ENCODE measurements at places on chromosomes 6 and 20.
A peak's percentile ranks its signal among the peaks of the same experiment; 100 is the strongest.

GRCh38 chr20:16701296-16701695 is 28.5 kb upstream of the SNRPB2 start:
- DNase-seq: peak; percentile 79

- DNase-seq: no peak
Measured at GRCh38 chr6:56378507-56378906, 131.1 kb upstream of the COL21A1 start.

- DNase-seq: peak; percentile 69
Measured at GRCh38 chr6:160519603-160520042, 144.5 kb downstream of the LPA start.

GRCh38 chr20:24938498-24938897 is 10.6 kb upstream of the CST7 start:
- no peak for DNase-seq

DNA sequence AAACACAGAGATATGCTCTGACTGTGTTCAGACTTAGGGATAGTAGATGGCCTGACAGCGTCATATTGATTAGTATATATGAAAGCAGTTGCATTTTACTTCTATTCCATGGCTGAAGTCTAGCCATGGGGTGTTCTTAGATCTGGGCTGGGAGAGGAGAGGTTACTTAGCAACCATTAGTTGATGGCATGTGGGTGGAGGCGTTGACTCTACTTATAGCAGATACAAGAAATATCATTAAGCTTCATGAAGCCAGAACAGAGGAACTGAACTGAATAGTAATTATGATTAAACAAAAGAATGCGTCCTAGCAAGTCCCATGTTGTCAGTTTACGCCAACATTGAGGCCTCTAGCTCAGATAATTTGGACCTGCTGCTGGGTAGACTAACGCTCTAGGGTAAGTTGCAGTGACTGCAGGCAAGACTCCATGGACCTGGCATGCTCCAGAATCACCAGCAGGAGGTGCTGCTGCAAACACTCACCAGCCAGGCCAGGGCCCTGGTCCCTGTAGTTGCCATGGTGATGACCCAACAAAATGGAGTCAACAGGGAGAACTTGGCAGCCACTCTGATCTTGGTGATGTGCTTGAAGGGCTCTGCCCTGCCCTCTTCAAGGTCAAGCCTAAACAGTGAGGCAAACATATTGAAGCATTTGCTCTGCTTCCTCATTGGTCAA is 477.3 kb downstream of the PREX1 start:
- peak; percentile 61 for DNase-seq

DNA sequence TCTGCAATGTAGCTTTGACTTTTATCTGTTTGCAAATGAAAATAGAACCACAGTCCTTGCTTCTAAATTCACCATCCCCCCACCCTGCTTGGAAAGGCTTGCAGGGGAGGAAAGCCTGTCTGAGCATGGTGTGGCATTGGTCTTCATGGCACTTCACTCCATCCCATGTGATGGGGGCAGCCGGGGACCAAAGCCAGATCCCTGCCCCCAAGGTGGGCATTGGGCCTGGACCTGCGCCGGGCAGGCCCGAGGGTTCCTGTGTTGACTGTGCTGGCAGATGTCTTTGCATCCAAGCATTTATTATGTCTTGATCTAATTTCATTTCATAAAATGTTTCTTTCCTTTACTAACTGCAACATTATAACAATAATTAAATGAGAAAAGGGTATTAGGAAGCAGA is 120.0 kb downstream of the SYNDIG1 start:
- DNase-seq: no peak

DNA sequence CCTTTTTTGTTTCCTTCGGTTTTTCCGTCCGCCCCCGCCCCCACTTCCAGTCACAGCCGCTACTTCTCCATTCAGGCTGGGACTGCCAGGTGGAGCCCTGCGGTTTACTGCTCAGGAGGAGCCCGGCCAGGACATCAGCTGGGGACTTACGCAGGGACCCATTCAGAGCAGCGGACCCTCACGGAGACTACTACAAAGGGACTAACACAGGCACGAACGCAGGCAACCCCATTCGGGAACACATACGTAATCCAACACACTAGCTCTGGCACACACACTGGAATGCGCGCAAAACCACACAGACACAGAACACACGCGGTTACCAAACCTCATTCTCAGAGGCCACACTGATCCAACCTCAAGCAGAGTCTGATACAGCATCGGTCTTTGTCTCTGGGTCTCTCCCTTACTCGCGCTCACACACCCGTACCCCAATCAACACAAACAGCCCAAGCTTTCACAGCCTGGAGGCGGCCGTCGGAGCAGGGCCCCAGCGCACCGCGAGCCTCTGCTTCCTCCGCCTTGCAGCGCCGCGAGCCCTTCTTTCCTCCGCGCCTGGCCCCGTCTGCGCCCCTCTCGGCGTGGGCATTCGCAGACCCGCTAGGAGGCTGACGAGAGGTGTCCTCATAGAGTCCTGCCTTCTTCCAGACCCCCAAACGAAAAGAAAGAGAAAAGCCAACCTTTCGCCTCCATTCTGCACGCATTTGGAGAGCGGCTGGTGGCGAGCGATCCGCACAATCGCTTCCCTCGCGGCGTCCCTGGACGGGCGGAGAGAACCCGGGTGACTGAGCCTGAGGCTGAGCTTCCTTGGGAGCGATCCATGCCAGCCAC is 1.1 kb upstream of the SLC32A1 start:
- no peak for DNase-seq

GRCh38 chr6:108762394-108762793 is 85.8 kb upstream of the ARMC2 start:
- no peak for DNase-seq

- DNase-seq: no peak
Measured at GRCh38 chr6:132934496-132934895, 120.1 kb downstream of the RPS12 start.

GRCh38 chr6:12297363-12298016 is 7.3 kb downstream of the EDN1 start:
- DNase-seq: no peak

DNA sequence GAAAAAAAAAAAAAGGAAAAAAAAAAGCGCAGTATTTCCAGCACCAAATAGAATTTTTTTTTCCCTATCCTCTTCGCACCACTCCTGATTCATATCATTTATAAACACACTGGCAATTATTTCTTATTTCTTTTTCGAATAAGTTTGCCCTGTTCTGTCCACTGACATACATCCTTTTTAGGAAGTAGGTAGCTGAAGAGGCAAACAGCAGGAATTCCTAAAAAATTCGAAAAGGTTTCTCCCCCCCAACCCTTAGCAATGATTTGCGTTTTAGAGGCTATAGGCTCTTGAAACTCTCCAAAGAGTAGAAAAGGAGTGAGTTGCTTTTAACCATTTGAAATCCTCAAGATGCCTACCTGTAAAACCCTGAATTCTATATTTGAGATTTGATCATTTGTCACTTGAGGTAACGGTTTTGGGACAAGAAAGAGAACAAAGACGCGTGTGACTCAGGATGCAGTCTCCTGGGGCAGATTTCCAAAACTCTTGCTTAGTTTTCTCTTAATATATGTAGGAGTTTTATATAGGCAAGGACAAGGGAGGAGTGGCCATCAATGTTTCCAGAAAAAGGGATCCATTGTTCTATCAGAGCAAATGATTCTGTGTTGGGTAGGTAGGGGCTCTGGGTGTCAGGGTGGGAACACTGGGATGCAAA is 531 bp upstream of the CCN2 start:
- no peak for DNase-seq

DNA sequence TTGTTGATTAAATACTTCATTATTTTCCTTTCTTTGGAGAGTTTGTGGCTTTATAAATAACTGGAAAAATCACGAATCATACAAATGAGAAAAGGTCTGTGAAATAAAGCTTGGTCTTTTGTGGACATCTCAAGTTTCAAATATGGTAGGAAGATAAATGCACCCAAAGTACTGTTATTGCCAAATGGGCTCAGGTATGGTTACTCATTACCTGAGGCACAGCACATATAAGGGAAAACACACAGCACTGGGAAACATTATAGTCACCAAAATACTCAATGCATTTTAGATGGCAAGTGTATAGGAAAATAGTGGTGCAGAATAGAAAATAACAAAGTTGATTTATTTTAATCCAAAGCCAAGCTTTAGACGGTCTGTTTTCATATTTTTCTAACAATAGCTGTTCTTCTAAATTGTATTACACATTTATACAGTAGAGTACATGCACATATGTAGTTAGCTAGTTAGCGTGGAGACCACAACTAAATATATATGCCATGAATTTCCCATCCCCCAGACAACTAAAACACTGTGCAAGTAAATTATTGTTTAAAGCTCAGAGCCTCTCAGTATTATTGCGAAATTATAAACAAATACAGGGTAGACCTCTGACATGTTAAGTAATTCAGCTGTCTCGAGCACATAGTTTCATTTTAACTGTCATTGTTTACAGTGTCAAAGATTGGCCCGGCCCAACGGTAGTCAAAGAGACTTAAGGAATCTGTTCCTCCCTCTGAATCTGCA is 336.0 kb downstream of the SYNE1 start:
- peak; percentile 50 for DNase-seq

DNA sequence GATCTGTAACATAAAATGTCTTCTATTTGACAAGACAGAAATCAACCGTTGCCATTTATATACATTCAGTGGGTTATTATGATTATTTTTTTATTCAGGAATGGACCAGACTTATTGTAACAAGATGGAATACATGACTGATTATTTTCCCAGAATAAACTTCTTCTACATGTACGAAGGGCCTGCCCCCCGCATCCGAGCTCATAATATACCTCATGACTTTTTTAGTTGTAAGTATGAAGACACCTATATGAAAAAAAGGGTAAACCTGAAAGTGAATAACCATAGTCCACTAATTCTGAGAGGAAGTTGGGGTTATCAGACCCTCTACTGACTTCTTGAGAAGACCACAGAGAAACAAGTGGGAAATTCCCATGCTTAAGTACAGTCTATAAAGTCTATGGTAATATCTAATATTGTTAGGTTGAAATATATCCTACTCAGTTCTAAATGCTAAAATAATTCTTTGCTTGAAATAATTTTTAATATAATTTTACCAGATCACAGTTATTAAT is 15.9 kb downstream of the OR2A4 start:
- no peak for DNase-seq

DNA sequence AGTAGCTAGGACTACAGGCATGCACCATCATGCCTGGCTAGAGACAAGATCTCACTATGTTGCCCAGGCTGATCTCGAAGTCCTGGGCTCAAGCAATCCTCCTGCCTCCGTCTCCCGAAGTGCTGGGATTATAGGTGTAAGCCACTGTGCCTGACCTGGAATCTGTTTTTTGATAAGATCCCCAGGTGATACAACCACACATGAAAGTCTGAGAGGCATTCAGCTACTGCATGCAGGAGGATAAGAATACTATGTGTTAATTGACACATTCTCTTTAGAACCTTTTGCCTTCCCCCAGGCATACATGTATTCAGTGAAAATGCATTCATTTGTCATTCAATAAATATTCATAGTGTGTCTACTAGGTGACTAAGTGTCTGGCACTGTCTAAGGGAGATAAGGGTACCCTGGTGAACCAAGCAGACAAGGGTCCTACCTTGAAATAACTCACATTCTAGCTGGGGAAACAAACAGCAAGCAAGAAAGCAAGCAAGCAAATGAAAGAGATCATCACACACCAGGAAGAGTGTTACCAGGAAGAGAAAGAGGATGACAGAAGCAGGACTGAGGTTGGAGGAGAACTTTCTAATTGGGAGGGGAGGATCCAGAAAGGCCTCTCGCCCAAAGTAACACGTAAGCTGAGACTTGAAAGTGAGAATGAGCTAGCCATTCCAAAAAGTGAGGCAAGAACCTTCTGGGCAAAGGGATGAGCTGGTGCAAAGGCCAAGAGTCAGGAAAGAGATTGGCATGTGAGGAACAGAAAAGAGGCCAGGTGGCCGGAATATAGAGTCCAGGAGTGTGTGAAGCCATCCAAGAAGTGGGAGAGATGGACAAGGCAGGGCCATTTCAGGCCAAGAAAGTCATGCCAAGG is 6.5 kb downstream of the GFOD1 start:
- no peak for DNase-seq

DNA sequence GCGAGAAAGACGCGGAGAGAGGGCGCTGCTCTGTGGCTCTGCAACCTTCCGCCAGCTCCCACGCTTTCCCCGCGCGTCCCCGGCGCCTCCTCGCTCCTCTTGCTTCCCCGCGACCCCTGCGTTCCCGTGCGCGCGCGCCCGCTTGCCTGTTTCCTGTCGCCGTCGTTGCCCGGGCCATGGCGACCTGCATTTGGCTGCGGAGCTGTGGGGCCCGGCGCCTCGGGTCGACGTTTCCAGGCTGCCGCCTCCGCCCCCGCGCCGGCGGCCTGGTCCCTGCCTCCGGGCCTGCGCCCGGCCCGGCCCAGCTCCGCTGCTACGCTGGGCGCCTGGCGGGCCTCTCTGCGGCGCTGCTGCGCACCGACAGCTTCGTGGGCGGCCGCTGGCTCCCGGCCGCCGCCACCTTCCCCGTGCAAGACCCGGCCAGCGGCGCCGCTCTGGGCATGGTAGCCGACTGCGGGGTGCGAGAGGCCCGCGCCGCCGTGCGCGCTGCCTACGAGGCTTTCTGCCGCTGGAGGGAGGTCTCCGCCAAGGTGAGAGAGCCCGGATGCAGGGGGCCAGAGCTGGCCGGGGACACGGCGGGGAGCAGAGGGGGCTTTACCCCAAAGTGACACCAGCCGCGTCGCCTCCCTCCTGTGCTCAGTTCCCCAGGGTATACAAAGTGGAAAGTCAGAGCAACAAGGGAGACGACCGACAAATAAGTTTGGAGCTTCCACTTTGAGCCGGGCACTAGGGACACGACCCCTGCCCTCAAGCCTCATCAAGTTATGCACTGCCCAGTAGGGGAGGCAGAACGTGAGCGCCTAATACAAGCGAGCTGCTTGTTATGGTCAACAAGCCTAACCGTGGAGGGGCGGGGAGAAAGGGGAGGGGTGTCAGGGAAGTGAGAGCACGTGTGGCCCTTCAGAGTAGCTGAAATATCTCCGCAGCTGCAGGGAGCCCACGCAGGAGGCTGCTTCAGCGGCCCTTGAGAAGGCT is at the start of gene ALDH5A1:
TSS of gene ALDH5A1 (plus strand) at position 149 of the 975 bp plus-strand sequence. CDS start at position 177, 28 bp downstream.
- DNase-seq: peak; percentile 91

GRCh38 chr6:56790414-56790813 is 147.7 kb upstream of the DST start:
- DNase-seq: no peak

DNA sequence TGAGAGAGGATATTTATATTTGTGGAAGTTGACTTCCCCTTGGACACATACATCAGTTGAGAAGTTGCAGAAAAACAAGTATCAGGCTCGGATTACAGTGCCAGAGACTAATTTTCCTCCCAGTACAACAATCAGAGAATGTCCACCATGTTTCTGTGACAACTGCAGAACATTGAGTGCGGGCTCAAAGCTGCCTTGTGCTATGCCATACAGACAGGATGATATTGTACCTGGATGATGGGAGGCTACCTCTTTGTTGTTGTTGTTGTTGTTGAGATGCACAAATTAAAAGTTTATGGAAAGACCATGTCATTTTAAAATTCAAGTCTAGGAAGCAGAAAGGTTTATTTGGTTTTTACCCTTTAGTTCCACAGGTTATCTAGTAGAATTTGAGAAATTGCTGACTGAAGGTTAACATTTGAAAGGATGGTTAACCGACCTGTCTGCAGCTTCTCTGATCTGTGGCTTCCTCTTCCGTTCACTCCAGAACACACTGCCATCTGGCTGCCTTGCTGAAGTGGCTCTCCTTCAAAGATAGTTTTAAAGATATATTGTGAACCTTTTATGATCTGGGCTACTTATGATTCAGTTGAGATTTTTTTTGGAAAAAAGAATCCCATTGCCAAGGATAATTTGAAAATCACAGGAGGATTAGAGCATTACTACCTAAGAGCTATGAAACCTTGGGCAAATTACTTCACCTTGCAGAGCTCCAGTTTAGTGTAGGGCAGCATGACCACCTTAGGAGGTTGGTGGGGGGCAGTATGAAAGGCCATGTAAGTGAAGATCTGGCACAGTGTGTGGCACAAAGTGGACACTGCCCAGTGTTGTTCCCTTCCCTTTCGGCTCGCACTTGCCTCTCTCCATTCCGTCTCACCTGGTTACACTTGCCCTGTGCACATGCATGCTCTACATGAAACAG is 15.9 kb downstream of the TMEM200A start:
- DNase-seq: no peak
